Stimulated activated naive CD4-positive, alpha-beta T cell treated with Interleukin-2 at 50 U/mL for 16 hours (primary cell): ENCODE measurements at places on chromosomes 7 and 10.

GRCh38 chr10:114009281-114009996, 34.2 kb upstream of the ADRB1 start:
- DNase-seq, result no peak

GRCh38 chr10:53469383-53469782, 696.8 kb upstream of the MBL2 start:
- no peak for DNase-seq

DNA sequence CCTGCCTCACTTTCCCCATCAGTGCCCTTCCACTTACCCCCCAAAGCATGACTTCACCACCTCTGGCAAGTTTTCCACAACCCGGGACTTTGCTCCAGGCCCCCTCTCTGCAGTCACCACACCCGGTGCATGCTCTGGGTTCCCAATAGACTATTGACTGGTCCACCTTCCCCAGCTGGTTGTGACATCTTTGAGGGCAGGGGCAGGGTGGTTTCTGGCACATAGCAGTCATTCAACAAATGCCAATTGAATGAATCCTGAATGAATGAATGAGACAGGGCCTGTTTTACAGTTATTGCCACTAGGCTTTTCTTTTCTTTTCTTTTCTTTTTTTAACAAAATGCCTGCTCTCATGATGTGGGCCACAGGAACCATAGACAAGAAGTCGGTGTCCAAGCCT, 28.8 kb upstream of the DOCK1 start:
- no peak for DNase-seq

DNA sequence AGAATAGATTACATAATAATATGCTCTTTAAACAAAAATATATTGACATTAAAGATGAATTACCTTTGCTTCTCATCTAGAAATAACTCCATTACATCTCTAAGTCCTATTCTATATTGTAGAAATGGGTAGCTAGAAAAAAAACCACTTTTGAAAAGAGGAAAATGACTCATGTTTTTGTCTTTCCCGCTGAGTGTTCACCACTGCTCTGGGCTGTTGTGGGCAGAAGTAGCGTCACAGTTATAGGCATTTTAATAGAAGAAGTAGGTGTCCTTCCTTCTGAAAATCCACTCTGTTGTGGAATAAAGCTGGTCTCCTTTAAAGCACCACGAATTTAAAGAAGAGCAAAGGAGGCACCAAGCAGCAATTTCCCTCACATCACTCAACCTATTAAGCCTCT, 117.6 kb upstream of the NFE2L3 start:
- no peak for DNase-seq
